ENCODE measurements at places on chromosomes 11 and 22.

- DNase-seq, result no peak
These were observed 29.6 kb upstream of the TBCEL start for GRCh38 chr11:120994091-120994859.

- DNase-seq, result no peak
These were observed 89.3 kb upstream of the LMO1 start for GRCh38 chr11:8352876-8353505.

GRCh38 chr11:95156916-95157541 is 67.4 kb downstream of the ENDOD1 start:
- no peak for DNase-seq

- DNase-seq, result no peak
These were observed 6.1 kb downstream of the MYH9 start for GRCh38 chr22:36381513-36382128.

DNA sequence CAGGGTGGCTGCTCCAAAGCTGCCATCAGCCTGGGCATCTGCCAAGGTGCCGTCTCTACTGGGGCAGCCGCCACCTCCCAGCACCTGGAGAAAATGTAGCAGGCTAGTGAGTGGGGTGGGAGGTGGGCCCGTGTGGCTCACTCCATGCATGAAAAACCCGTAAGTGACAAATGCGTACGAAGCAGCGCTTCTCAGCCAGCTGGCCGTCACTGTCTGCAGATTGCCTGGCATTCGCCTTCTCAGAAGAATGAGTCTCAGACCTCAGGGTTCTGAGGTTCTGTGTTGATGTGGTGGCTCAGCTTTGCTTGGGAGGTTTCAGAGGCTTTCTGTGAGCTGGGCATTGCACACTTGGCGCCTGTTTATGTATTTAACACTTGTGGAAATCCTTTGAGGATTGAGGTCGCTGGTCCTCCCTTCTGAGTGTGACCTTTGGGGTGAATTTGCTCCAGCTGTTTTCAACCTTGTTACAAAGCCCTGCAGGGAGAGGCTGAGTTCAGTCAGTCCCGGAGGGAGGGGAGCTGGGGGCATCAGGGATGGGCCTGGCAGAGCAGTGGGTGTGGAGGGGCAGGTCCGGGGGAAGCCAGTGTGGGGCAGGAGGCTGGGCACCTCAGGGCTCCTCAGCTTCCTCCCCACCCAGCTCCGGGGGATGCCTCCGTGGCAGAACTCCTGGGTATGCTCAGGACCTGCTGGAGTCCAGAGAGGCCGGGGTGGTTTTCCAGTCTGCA is 977.0 kb downstream of the TBC1D22A start:
- no peak for DNase-seq

DNA sequence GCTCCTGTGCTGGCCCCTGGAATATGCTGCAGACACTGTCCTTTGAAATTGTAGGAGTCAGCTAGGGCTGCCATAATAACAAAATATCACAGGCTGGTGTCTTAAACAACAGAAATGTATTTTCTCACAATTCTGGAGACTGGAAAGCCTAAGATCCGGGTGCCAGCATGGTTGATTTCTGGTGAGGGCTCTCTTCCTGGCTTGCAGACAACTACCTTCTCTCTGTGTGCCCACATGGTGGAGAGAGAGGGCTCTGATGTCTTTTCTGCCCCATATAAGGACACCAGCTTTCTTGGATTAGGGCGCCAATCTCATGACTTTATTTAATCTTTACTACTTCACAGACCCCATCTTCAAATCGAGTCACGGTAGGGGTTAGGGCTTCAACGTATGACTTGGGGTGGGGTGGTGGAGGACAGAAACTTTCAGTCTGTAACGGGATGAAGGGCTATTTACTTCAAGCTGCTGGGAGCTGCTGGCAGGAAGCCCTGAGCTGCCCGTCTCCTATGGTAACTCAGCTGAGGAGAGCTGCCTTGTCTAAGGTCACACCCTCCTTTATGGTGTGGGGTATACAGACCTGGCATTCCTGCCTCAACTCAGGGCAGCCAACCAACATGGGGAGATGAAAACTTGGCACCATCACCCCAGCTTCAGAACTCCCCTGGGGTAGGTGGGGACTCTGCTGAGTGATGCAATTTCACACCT is 142.9 kb upstream of the ZBED5 start:
- no peak for DNase-seq

GRCh38 chr22:40056559-40056958 is 61.8 kb downstream of the FAM83F start:
- no peak for DNase-seq

DNA sequence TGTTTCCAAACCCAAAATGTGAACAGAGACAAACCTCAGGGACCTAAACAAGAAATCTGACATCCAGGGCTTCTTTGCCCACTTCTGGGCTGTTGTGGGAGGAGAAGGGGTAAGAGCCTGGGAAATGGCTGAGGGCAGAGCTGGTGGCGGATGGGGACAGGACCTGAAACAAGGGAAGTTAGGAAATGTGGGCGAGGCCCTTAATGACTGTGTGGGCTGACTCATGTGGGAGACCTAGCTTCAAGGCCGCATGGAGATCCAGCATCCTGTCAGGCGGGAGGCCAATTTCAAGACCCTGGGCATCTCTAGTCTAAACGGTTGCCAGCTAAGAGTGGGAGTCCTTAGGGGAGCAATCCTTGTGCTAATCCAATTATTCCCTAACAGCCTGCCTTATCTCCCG is 2.1 kb upstream of the OAF start:
- no peak for DNase-seq

DNA sequence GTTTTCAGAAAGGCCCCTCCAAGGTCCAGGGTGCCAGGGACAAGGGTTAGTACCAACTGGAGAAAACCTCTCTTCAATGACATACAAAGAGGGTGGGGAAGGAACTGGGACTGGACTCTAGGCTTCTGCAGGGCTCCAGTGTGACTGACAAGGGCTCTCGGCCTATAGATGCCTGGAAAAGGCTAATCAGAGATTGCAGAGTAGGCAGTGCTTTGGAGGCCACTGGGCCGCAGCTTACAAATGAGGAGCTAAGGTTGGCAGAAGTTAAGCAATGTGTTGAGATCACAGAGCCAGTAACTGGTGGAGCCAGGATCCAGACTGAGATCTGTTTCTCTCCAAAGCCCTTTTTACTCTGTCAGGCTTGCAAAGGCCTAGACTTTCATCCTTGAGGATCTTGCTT is 7.4 kb upstream of the DGKZ start:
- DNase-seq, result no peak

GRCh38 chr11:95149651-95150364 is 60.2 kb downstream of the ENDOD1 start:
- no peak for DNase-seq

DNA sequence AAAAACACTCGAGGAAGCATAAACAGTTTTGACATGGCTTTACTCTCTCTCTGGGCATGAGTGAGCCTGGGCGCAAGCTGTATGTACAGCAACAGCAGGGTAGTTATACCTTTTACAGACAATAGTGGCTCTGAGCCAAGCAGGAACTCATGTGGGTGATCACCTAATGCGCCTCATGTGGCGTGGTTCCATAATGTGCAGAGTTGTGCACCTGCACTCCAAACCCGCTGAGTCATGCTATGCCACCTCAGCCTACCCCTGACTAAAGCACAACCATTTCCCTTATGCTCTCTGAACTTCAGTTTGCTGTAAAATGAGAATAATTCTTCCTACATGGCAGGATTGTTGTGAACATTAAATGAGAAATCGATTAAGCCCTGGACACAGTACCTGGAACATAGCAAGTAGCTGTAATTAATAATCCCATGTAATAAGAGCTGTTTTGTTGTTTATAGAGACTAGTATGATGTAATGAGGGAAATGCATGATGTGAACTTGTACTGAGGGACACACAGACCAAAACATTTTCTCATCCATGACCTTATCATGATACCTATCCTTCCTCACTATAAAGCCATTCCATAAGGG is 71.6 kb downstream of the CCDC34 start:
- no peak for DNase-seq

- DNase-seq, result no peak
These were observed 63.0 kb downstream of the SGSM1 start for GRCh38 chr22:24868979-24869378.

DNA sequence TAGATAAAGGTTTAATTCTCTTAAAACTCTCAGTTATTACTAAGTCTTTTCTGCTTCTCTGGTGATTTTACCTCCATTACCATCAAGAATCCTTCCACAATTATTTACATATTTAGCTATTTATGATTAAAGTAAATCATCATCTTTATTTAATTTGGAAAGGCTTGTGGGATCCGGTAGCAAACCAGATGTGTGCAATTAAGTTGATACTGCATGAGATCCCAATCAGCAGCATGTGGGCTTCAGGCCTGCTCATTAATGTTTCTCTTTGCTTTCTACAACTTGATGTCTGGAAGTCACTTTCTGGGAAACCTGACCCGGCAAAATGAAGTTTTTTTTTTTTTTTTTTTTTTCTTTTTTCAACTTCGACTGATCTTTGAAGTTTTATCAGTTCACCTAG is 558.4 kb upstream of the ANO5 start:
- no peak for DNase-seq

DNA sequence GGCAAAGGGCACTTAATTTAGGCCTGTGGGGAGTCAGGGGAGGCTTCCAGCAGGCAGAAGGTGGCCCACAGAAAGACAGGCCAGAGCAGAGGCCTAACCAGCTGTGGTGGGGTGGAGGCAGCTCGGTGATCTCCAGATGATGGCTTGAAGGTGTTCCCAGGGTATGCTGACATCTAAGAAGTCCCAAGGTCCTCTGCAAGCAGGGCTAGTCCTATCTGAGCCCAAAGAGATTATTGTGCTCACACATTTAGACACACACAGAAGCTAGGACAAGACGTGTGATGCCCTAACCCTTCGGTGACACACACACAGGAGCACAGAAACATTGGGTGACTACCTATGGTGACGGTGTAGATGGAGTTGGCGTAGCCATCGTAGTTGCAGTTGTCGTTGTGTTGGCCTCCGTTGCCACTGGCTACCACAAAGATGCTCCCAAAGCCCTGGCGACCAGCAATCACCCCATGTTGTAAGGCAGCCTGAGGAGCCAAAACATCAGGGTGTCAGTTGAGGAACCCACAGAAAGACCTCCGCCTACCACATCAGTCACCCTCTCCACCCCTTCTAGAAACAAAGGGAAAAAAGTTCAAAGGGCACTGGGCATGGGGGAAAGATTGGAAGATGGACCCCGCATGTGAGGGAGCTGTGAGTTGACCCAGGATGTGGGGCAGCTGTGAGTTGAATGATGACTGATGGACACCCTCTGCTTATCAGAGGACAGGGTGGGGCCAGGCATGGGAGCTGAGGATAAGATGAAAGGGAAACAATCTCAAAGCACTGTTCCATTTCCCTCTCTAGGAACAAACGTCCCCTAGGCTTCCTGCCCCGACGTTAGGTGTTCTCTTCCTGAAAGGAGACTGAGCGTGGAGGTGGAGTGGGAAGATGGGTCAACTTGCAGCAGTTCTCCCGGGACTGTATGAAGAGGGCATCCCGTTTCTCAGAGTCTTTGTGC is 7.9 kb downstream of the PCSK7 start:
- no peak for DNase-seq

GRCh38 chr11:19605520-19606371 is 106.9 kb upstream of the NAV2 start:
- DNase-seq, result no peak

DNA sequence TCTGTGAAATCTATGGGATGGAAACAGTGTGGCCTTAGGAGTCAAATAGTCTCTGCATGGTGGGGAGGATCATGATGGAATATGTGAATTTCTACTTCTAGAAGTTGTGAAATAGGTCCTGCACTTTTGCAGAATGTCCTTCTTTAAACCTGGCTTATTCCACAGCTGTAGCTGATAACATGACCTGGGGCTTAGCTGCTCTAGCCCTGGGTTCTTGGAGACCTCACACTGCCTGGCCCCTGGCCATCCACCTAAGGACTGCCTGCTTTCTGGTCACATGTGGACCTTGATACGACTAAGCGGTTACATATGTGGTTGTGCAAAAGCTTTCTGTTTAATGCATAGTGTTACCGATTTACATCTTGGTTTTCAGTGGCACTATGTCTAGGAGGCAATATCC is 88.2 kb downstream of the SWAP70 start:
- DNase-seq, result no peak

GRCh38 chr11:43516316-43516850 is 157.7 kb downstream of the TTC17 start:
- DNase-seq, result no peak

GRCh38 chr11:129943036-129943435 is 47.7 kb upstream of the NFRKB start:
- DNase-seq, result no peak

- no peak for DNase-seq
These were observed 3.0 kb upstream of the PACSIN3 start for GRCh38 chr11:47189100-47189834.

GRCh38 chr22:40120848-40121247 is 56.9 kb upstream of the TNRC6B start:
- no peak for DNase-seq

DNA sequence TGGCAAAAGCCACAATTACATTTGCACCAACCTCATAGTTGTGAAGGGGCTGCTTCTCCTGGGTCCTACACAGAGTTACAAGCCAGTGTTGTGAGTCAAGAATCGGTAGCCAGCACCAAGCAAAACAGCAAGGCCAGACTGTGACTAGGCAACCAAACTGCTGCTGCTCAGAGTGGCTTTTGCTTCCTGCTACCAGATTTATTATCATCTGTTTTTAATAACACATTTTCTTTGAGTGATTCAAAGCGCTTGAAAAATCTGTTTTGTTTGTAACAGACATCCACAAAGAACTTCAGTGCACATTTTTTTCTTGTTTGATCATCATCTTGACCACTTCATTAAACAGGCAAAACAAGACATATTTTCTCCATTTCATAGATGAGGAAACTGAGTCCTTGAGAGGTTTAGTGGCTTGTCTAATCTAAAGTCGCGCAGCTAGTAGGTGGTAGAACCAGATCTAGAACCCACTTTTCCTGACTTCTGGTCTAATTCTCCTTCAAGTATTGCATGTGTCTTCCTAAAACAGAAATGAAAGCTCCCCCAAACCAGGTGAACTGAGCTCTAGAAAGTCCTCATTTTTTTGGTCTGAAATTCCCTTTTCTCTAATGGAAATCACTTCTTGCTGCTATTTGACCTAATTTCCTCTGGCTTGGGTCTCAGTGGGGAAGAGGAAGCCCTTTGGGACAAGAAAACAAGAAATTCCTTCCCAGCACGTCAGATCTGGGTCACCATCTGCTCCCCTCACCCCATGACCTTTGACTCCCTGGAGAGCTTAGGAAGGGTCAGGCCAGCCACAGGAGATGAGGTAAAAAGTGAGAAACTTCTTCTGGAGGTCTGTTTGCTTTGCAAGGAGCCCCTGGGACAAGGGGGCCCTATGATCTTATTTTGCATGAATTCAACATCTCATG is 39.9 kb downstream of the CWC15 start:
- no peak for DNase-seq

DNA sequence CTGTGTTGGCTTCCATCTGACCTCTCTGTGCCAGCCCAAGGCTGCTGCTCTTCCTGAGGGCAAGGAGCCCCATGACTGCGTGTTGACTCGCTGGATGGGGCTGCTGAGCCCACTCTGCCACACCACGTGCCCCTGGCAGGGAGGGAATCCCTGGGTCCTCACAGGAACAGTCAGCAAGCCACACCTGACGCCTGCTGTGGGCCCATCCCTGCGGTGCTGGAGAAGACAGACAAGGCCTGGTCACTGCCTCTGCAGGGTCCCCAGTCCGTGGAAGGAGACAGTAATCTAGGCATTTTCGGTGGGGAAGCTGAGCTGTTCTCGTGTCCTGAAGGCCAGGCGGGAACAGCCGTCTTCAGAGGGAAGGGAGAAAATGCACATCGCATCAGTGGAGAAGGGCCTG is 10.6 kb upstream of the PPP6R3 start:
- DNase-seq, result no peak
